Activated T-helper 1 cell treated with anti-CD3 and anti-CD28 coated beads, Interleukin-12 subunit alpha, Interleukin-12 subunit beta, Interleukin-2, Interleukin-4 antibody, amounts not matched to agents 30 ng/mL and 10 ng/mL and 1 ng/mL, durations not matched to agents 14 hours and 24 hours and 36 hours (primary cell): ENCODE measurements at places on chromosomes 11 and 22.

GRCh38 chr22:29148036-29148435 lies 57.7 kb upstream of the EMID1 start:
- no peak overlapping the region for H3K4me3 ChIP-seq
- peaks cover 5% of the 10 kb centered on the region for H3K27me3 ChIP-seq
- DNase-seq = no peak
- H3K27ac ChIP-seq = no peak overlapping the region
- no peaks in the 10 kb centered on the region for H3K4me1 ChIP-seq

- no peak overlapping the region for H3K4me3 ChIP-seq
- no peaks in the 10 kb centered on the region for H3K36me3 ChIP-seq
- H3K4me1 ChIP-seq = no peaks in the 10 kb centered on the region
- no peak overlapping the region for H3K27ac ChIP-seq
- H3K27me3 ChIP-seq = peaks cover 39% of the 10 kb centered on the region
- no peak for DNase-seq
Measured at GRCh38 chr22:32077151-32077550, 34.1 kb downstream of the SLC5A1 start.

- H3K4me3 ChIP-seq = no peak overlapping the region
- H3K4me1 ChIP-seq = no peaks in the 10 kb centered on the region
- no peak overlapping the region for H3K27ac ChIP-seq
- no peaks in the 10 kb centered on the region for H3K36me3 ChIP-seq
- no peak for DNase-seq
Measured at GRCh38 chr11:114244726-114245394, 51.3 kb upstream of the NNMT start.

DNA sequence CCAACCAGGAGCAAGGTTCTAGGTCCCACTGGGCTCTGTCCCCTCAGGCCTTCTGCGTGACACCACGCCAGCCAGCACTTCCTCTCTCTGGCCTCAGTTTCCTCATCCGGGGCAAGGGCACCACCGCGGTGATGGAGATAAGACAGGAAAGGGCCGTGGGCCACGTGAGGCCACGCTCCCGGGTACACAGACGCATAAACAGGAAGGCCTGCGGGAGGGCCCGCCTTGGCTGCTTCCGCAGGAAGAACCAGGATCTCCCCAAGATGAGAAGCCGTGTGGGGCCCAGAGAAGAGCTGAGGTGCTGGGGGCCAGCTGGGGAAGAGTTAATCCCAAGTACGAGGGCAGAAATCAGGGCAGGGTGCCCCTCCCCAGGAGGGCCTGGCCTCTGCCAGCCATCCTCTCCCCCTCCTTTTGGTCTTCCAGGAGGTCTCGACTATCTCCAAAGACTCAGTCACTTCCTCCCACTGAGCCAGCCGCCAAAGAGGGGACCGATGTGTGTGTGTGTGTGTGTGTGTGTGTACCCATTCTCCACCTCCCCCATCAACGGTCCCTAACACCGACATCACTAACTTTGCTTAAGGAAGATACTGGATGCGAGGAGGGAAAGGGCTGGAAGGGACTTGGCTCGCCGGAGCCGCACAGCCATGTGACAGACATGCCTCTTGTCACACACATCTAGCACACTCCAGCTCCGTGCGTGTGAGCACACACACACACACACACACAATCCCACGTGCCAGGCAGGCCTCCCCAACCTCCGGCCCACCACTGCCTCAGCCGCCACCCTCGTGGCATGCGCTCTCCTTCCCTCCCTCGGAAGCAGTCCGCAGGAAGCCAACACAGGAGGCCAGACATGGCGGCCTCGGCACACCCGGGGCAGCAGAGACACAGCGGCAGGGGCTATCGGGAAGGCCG lies 1.4 kb downstream of the MFNG start:
- H3K36me3 ChIP-seq = peaks cover 23% of the 10 kb centered on the region
- DNase-seq = peak; percentile 81
- H3K4me1 ChIP-seq = peaks cover 50% of the 10 kb centered on the region
- peak overlapping the region; percentile 92 for H3K4me3 ChIP-seq
- peak overlapping the region; percentile 93 for H3K27ac ChIP-seq

DNA sequence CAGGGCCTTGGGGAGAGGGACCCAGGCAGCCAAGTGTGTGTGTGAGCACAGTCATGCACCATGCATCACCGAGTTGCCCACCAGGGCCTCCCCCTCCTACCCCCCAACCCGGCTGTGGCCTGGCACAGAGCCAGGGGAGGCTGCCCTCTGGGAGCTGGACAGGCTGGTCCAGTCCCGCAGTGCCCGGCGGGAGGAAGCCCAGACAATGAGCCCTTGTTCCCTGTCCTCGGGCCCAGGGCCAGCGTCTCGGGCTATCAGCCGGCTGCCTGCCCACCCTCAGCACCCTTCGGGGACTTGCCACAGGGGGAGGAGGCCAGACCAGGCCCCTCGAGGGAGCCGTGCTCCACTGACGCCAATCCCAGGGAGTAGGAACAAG lies 4.5 kb downstream of the LRRC75B start:
- H3K36me3 ChIP-seq = no peaks in the 10 kb centered on the region
- no peak for DNase-seq
- no peak overlapping the region for H3K27ac ChIP-seq
- peaks cover 3% of the 10 kb centered on the region for H3K27me3 ChIP-seq
- H3K4me3 ChIP-seq = no peak overlapping the region
- no peaks in the 10 kb centered on the region for H3K4me1 ChIP-seq

DNA sequence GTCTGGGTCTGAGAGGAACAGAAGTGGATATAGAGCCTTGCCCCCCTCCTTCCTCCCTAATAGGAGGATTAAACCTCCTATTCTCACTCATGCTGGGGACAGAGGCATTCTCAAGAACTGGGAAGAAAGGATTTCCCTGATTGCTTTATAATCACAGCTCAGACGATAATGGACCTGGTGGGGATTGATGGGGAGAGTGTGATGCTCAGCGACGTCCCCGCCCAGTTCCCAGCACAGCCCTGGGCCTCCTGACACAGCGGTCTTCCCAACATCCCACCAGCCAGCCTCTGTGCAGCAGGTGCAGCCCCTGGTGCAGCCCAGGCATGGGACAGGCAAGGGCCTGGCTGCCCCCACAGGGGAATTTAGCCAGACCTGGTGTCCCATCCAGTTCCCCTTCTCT lies 28.4 kb downstream of the TRIM29 start:
- H3K27ac ChIP-seq = no peak overlapping the region
- no peak for DNase-seq
- H3K36me3 ChIP-seq = no peaks in the 10 kb centered on the region
- H3K27me3 ChIP-seq = peaks cover 3% of the 10 kb centered on the region
- H3K4me3 ChIP-seq = no peak overlapping the region

DNA sequence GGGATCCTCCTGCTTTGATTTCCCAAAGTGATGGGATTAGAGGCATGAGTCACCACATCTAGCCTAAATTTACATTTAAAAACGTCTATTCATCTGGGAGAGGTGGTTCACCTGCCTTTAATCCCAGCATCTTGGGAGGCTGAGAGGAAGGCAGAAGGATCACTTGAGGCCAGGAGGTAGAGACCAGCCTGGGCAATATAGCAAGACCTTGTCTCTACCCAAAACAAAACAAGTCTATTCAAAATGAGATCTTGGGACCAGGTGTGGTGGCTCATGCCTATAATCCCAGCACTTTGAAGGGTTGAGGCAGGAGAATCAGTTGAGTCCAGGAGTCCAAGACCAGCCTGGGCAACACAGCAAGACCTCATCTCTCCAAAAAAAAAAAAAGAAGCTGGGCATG lies 4.9 kb upstream of the UBASH3B start:
- peaks cover 51% of the 10 kb centered on the region for H3K27me3 ChIP-seq
- DNase-seq = no peak
- no peaks in the 10 kb centered on the region for H3K36me3 ChIP-seq
- no peak overlapping the region for H3K27ac ChIP-seq
- no peak overlapping the region for H3K4me3 ChIP-seq
- H3K4me1 ChIP-seq = peaks cover 8% of the 10 kb centered on the region

GRCh38 chr11:75142714-75143419 lies 8.0 kb upstream of the SLCO2B1 start:
- H3K4me3 ChIP-seq = peak overlapping the region; percentile 63
- peak overlapping the region; percentile 88 for H3K27ac ChIP-seq
- peak; percentile 76 for DNase-seq
- H3K27me3 ChIP-seq = peaks cover 11% of the 10 kb centered on the region
- H3K4me1 ChIP-seq = peaks cover 63% of the 10 kb centered on the region

DNA sequence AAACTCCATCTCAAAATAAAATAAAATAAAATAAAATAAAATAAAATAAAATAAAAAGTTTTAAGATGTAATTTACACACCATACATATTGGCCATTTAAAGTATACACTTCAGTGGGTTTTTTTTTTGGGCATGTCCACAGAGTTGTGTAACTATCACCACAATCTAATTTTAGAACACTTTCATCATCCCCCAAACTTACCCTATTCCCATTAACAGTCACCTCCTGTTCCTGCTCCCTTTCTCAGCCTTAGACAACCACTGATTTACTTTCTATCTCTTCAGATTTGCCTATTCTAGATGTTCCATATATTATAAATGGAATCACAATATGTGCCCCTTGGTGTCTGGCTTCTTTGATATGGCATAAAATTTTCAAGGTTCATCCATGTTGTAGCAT lies 4.6 kb upstream of the ACER3 start:
- H3K27me3 ChIP-seq = peaks cover 7% of the 10 kb centered on the region
- H3K4me3 ChIP-seq = no peak overlapping the region
- H3K27ac ChIP-seq = no peak overlapping the region
- H3K36me3 ChIP-seq = no peaks in the 10 kb centered on the region
- peaks cover 9% of the 10 kb centered on the region for H3K4me1 ChIP-seq

DNA sequence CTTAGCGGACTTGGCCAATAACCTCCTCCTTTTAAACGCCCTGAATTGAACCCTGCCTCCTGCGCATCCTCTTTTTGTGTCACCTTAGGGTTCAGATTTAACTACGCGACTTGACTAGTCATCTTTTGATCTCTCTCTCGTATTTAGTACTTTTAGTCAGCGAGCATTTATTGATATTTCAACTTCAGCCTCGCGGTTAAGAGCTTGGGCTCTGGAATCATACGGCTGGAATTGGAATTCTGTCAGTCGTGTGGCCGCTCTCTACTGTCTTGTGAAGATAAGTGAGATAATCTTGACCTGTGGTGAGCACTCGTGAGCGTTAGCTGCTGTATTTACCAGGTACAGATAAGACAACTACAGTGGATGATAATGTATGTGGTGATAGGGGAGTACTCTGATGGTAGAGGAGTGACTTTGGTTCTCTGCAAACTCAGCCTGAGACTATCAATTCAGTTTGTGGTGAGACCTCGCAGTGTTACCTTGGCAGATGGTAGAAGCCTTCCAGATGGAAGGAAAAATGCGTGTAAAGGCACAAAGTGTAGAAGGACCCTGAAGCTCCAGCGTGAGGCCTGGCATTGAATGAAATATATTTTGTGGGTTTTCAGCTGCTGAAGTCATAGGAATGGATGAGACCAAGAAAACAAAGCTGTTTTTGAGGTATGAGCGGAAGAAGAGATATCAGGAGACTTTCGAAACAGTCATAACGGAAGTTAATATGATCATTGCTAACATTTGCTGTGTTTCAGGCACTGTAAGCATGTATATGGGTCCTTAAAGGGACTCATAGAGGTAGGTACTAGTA lies 682 bp downstream of the ATM start:
- H3K27me3 ChIP-seq = no peaks in the 10 kb centered on the region
- H3K36me3 ChIP-seq = peaks cover 18% of the 10 kb centered on the region
- peaks cover 32% of the 10 kb centered on the region for H3K4me1 ChIP-seq
- peak; percentile 29 for DNase-seq

- peaks cover 4% of the 10 kb centered on the region for H3K36me3 ChIP-seq
- H3K27ac ChIP-seq = no peak overlapping the region
- H3K4me3 ChIP-seq = peak overlapping the region; percentile 48
Measured at GRCh38 chr11:61918938-61919704, 1.8 kb upstream of the RAB3IL1 start.
